Activated CD4-positive, alpha-beta memory T cell treated with anti-CD3 and anti-CD28 coated beads, Interleukin-2, amount 10 ng/mL, durations not matched to agents 7 days and 5 days (primary cell): ENCODE measurements at places on chromosomes 16 and 17. TPM values are rescaled to one million over a fixed set of nuclear protein-coding genes. Genes with fewer than 3 reads are reported as not detected.

DNA sequence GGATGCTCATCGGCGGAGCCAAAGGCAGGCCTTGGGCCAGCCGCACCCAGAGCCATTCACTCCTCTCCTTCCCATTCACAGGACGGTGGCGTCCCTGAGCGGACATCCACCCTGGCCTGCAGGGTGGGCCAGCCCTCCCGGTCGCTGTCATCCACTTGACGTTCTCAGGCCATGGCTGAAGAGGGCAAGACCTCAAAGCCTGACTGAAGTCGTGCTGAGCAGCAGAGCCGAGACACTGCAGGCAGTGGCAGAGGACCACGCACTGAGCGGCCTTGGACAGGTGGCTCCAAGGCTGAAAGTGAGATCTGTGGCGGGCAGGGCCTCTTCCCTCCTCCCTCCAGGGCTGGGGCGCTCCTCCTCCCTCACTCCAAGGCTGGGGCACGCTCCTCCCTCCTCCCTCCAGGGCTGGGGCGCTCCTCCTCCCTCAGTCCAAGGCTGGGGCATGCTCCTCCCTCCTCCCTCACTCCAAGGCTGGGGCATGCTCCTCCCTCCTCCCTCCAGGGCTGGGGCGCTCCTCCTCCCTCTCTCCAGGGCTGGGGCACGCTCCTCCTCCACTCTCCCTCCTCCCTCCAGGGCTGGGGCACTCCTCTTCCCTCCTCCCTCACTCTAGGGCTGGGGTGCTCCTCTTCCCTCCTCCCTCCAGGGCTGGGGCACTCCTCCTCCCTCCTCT, 24.1 kb downstream of the GNPTG start:
- no peaks in the 10 kb centered on the region for H3K27me3 ChIP-seq
- H3K4me3 ChIP-seq = no peak overlapping the region
- H3K36me3 ChIP-seq = peaks cover 4% of the 10 kb centered on the region
- peaks cover 20% of the 10 kb centered on the region for H3K4me1 ChIP-seq

- H3K4me1 ChIP-seq = no peaks in the 10 kb centered on the region
- no peak overlapping the region for H3K27ac ChIP-seq
- H3K36me3 ChIP-seq = peaks cover 4% of the 10 kb centered on the region
- no peak for DNase-seq
Observed at GRCh38 chr17:41354536-41354935, 3.9 kb upstream of the KRT33A start.

DNA sequence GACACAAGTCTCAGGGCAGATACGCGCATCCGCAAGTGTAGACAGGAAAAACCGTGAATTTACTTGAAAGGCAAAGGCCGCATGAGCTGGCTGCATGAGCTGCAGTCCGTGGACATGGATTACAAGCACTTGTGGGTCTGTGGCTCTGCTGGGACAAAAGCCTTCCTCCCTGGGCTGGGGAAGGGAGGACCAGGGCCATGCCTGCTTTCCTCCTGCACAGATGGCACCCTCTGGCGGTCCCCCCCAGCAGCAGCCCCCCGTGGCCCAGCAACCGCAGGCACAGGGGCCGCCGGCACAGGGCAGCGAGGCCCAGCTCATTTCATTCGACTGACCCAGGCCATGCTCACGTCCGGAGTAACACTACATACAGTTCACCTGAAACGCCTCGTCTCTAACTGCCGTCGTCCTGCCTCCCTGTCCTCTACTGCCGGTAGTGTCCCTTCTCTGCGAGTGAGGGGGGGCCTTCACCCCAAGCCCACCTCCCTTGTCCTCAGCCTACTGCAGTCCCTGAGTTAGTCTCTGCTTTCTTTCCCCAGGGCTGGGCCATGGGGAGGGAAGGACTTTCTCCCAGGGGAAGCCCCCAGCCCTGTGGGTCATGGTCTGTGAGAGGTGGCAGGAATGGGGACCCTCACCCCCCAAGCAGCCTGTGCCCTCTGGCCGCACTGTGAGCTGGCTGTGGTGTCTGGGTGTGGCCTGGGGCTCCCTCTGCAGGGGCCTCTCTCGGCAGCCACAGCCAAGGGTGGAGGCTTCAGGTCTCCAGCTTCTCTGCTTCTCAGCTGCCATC, 1.7 kb upstream of the MRPL12 start:
- peaks cover 72% of the 10 kb centered on the region for H3K36me3 ChIP-seq
- H3K27ac ChIP-seq = peak overlapping the region; percentile 94
- H3K4me3 ChIP-seq = peak overlapping the region; percentile 95
- H3K27me3 ChIP-seq = no peaks in the 10 kb centered on the region
- DNase-seq = peak; percentile 39

- H3K4me3 ChIP-seq = no peak overlapping the region
- no peaks in the 10 kb centered on the region for H3K4me1 ChIP-seq
- no peak overlapping the region for H3K27ac ChIP-seq
- H3K27me3 ChIP-seq = no peaks in the 10 kb centered on the region
- no peak for DNase-seq
Observed at GRCh38 chr16:65713181-65713808, 591.4 kb upstream of the CDH11 start.

Gene TNFSF13
- total RNA-seq = 1.8 TPM

Gene MILR1
- total RNA-seq = 0.35 TPM

DNA sequence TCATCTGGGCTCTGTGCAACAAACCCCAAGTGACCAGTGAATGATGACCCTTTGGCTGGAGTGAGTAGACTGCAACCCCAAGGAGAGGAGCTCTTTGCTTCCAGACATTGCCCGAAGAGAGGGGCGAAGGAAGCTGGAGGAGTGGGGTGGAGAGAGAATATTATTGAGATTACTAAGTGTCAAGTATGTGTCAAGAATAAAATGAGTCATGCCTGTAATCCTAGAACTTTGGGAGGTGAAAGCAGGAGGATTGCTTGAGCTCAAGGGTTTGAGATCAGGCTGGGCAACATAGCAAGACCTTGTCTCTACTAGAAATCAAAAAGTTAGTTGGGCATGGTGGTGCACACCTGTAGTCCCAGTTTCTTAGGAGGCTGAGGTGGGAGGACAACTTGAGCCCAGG, 142.0 kb upstream of the CCL2 start:
- no peak for DNase-seq
- no peaks in the 10 kb centered on the region for H3K36me3 ChIP-seq
- H3K27me3 ChIP-seq = peaks cover 10% of the 10 kb centered on the region
- no peak overlapping the region for H3K4me3 ChIP-seq

DNA sequence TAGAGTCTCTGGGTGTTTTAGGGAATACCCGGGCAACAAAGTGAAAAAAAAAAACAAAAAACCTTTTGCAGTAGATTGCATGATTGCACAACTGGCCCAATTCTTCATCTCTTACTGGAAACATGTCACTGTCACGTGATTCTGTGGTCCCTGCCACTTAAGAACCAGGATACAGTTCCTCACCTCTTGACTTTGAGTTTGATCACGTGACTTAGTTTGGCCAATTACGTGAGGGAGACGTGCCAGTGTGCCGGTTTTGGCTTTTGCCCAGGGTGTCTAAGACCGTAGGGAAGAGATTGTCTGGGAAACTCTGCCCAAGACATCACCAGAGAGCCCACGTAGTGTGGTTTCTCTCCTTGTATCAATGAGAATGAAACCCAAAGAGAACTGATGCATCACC, 88.7 kb downstream of the GRIN2A start:
- DNase-seq = no peak
- H3K4me3 ChIP-seq = no peak overlapping the region
- no peaks in the 10 kb centered on the region for H3K4me1 ChIP-seq
- no peak overlapping the region for H3K27ac ChIP-seq
- H3K36me3 ChIP-seq = no peaks in the 10 kb centered on the region

Gene CCDC40
- not detected for total RNA-seq

Gene HAS3
- total RNA-seq = 0.71 TPM

Gene CDH5
- not detected for total RNA-seq

Gene KREMEN2
- not detected for total RNA-seq

Gene GUCY2D
- total RNA-seq = not detected

Gene SCNN1G
- not detected for total RNA-seq

Gene ABCA10
- total RNA-seq = 1.1 TPM

DNA sequence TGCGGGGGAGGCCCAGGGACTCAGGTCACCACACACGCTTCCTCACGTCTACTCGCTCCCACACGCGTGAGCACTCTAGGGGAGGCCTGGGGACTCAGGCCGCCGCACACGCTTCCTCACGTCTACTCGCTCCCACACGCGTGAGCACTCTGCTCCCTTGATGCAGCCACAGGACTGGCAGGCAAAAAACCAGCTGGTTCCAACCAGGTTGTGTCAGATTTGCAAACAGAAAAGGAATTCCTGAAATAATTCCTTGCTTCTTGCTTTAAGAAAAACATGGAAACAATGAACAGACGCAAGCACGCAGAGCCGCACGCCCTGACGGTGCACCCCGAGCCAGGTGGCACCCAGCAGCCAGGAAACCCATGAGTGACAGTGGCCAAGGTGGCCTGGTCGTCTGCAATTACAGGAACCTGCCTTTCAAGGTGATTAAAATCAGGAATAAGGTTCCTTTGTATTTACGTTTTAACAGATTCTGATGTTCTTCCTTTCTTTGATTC, 37.9 kb downstream of the LMF1 start:
- no peaks in the 10 kb centered on the region for H3K36me3 ChIP-seq
- no peaks in the 10 kb centered on the region for H3K4me1 ChIP-seq
- no peak for DNase-seq
- H3K27ac ChIP-seq = no peak overlapping the region

Gene PITPNM3
- 0.63 TPM for total RNA-seq

Gene ZFP3
- 2.9 TPM for total RNA-seq

GRCh38 chr16:65665586-65665985, 543.7 kb upstream of the CDH11 start:
- DNase-seq = no peak
- no peak overlapping the region for H3K27ac ChIP-seq
- H3K4me1 ChIP-seq = no peaks in the 10 kb centered on the region
- H3K36me3 ChIP-seq = no peaks in the 10 kb centered on the region

Gene PRRT2
- 0.91 TPM for total RNA-seq

DNA sequence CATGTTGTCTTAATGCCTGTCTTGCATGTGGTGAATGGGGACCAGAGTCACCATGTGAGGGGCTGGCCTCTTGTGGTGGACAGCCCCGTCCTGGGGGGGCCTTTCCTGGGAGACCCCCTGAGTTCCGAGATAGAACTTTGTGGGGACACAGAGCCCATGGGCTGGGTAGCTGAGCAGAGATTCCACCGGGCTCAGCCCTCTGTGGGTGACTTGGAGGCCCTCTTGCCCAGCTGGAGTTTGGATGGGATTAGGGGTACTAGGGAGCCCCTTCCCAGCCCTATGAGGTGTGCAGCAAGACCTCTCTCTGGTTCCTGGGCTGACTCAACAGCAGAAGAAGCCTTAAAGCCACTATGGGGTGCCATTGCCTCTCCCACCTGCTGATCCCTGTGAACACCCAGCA, 38.1 kb downstream of the MRC2 start:
- H3K27ac ChIP-seq = no peak overlapping the region
- no peak for DNase-seq
- H3K4me1 ChIP-seq = no peaks in the 10 kb centered on the region
- H3K4me3 ChIP-seq = no peak overlapping the region

Gene UBN1
- total RNA-seq = 39.2 TPM

GRCh38 chr16:87679593-87680271, 77.4 kb downstream of the JPH3 start:
- H3K36me3 ChIP-seq = no peaks in the 10 kb centered on the region
- H3K27me3 ChIP-seq = no peaks in the 10 kb centered on the region
- H3K4me1 ChIP-seq = peaks cover 5% of the 10 kb centered on the region
- no peak for DNase-seq
- H3K27ac ChIP-seq = no peak overlapping the region

Gene OR1A1
- not detected for total RNA-seq

- no peak overlapping the region for H3K27ac ChIP-seq
- H3K27me3 ChIP-seq = no peaks in the 10 kb centered on the region
- no peak overlapping the region for H3K4me3 ChIP-seq
- no peak for DNase-seq
- peaks cover 45% of the 10 kb centered on the region for H3K4me1 ChIP-seq
Observed at GRCh38 chr17:75407655-75408352, 2.3 kb upstream of the GRB2 start.

Gene MT1M
- total RNA-seq = not detected

Gene HIC1
- total RNA-seq = 38.3 TPM

GRCh38 chr17:8131844-8132441, 8.0 kb upstream of the HES7 start:
- H3K27me3 ChIP-seq = peaks cover 27% of the 10 kb centered on the region
- no peak overlapping the region for H3K4me3 ChIP-seq
- no peak overlapping the region for H3K27ac ChIP-seq
- DNase-seq = no peak
- H3K36me3 ChIP-seq = no peaks in the 10 kb centered on the region
- peaks cover 7% of the 10 kb centered on the region for H3K4me1 ChIP-seq

- H3K4me1 ChIP-seq = peaks cover 3% of the 10 kb centered on the region
- no peaks in the 10 kb centered on the region for H3K27me3 ChIP-seq
- H3K27ac ChIP-seq = no peak overlapping the region
- DNase-seq = no peak
Observed at GRCh38 chr16:87330646-87331045, 13.5 kb upstream of the C16orf95 start.

DNA sequence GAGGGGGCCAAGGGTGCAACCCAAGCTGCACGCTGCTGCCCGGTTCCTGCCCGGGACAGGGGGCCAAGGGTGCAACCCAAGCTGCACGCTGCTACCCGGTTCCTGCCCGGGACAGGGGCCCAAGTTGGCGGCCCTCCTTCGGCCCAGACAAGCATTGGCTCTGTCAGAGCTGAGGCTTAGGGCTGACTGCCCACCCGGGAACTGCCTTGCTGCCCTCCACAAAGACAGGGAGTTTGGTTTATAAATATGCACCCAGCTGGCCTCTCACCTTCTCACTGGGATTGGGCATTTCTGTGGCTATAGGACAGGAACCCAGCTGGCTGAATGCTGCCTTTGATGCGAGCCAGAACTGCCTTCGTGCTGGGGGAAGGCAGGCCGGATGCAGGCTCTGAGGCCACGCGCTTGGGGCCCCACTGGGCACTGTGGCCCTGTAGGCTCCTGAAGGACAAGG, 105.7 kb downstream of the IRX5 start:
- H3K4me1 ChIP-seq = no peaks in the 10 kb centered on the region
- no peak overlapping the region for H3K27ac ChIP-seq
- H3K4me3 ChIP-seq = no peak overlapping the region
- H3K27me3 ChIP-seq = no peaks in the 10 kb centered on the region
- DNase-seq = no peak
